ENCODE measurements at places on chromosomes 7 and 10.

GRCh38 chr7:149226840-149227494 is 12.5 kb upstream of the ZNF212 start:
- H3K4me1 ChIP-seq = no peaks in the 10 kb centered on the region
- H3K36me3 ChIP-seq = peaks cover 26% of the 10 kb centered on the region
- H3K27me3 ChIP-seq = peaks cover 4% of the 10 kb centered on the region
- H3K4me3 ChIP-seq = no peak overlapping the region
- no peak overlapping the region for H3K27ac ChIP-seq

DNA sequence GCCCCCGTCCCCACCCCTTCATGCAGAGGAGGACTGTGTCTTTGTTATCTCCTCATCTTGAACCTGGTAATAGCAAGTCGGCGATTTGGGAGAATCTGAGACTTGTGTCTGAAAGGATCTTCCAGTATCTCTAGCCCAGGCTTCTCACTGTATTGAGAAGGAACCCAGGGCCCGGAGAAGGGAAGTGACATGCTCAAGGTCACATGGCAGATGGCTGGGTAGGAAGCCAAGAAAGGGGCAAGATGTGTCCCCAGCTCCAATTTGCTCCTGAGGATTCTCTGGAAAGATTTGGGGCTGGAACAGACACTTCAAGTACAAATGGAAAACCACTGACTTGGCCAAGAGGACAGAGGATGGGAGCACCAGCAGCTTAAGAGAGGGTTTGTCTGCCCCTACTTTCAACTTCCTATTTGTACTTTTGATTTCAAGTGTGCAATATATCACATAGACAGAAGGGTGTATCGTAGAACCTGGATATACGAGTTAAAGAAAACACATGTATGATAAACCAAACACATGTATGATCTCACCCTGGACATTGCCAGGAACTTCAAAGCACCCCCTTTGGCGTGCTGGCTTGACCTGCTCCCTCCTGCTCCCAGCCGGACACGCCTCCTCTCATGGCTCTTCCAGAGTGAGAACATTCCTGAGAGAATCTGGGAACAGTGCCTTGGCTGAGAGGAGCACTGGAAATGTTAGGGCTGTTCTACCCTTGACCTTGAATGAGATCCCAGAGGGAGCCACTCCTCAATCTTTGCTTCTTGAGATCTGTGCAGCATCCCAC is 79.7 kb downstream of the CDH23 start:
- H3K27ac ChIP-seq = no peak overlapping the region
- no peaks in the 10 kb centered on the region for H3K4me1 ChIP-seq
- peaks cover 4% of the 10 kb centered on the region for H3K27me3 ChIP-seq

- H3K4me1 ChIP-seq = peaks cover 16% of the 10 kb centered on the region
- no peak overlapping the region for H3K27ac ChIP-seq
Measured at GRCh38 chr7:127884066-127884559, 147.1 kb downstream of the LRRC4 start.

DNA sequence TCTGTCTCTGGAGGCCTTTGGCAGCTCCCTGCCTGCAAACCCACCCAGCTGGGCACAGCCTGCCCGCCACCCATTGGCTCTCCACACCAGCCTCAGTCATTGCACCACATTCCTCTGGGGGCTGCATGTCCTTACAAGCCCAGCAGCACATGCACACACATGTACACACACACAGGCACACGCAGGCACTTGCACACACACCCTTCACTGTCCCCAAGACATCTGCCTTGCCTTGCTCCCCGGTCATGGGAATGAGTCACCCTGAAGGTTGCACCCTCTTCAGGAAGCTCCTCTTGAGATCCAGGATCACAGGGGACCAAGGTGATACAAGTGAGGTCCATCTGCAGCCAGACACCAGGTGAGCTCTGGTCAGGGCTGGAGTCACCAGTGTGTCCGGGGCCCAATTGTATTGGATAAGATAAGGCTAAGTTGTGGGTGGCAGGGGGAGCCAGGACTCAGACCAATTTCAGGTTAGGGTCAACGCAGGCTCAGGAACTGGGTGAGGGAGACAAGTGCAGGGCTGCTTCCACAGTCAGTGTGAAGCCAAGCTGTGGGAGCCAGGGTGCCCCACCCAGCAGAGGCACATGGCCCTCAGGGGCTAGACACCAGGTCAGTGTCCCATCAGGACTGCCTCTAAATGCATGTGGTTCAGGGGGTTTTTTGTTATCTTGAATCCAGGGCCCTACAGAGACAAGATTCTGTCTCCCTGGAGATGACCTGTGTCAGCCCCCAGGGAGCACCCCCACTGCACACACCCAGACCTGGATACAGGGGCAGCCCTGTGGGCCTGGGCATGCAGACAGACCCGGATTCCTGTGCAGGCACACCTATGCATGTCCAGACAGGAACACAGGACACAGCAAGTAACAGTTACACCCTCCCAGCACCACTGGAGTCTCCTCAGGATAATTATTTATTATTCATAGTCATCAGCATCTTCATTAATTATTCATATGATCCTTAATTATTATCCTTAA is 33.8 kb downstream of the KCNH2 start:
- no peak overlapping the region for H3K4me3 ChIP-seq
- peak; percentile 2 for DNase-seq
- H3K36me3 ChIP-seq = no peaks in the 10 kb centered on the region
- H3K27me3 ChIP-seq = peaks cover 2% of the 10 kb centered on the region

DNA sequence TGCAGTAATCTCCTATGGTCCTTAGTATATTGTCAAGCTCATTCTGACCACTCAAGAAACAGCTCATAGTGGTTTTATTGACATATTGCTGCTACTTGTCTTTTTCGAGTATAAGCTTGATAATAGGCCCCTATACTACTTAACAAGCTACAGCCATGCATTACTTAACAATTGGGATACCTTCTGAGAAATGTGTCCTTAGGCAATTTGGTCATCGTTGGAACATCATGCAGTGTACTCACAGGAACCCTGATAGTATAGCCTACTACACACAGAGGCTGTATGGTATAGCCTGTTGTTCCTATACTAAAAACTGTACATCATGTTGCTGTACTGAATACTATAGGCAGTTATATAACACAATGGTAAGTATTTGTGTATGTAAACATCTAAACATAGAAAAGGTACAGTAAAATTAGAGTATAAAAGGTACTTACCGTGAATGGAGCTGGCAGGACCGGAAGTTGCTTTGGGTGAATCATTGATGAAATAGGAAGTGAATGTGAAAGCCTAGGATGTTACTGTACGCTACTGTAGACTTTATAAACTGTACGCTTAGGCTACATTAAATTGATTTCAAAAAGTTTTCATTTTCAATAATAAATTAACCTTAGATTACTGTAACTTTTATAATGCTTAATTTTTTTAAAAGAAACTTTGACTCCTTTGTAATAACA is 160.9 kb downstream of the LRRC4 start:
- DNase-seq = no peak
- H3K4me3 ChIP-seq = no peak overlapping the region
- H3K4me1 ChIP-seq = peaks cover 22% of the 10 kb centered on the region
- H3K27ac ChIP-seq = no peak overlapping the region
- no peaks in the 10 kb centered on the region for H3K27me3 ChIP-seq

DNA sequence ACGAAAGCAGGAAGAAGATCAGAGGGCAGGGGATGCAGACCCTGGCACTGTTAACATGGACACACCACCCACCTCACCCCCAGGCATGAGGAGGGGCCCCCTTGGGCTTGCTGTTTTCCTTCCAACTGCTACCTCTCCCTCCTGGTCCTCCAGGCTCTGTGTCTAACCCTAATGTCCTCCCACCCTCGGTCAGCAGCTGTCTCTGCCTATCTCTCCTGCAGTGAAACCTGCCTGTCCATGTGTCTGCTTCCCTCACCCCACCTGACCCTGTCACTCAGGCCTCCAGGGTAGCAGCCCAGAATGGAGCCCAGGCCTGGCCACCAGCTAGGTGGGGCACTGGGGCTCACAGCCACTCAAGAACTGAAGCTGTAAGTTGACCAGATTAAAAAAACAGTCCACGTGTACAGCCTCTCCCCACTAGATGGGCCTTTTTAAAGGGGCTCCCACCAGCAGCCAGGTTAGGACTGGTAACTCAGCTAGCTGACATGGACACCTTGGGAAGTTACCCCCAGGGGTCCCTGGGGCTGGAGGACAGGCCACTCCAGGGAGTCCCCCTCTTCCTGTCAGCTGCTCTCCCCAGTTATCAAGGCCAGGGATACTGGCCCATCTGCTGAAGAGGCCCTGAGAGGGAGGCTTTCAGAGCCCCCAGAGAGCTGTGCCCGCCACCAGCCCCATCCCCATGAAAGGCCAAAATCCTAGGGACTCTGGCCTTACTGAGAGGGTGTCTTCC is 1.5 kb downstream of the SMARCD3 start:
- H3K27ac ChIP-seq = no peak overlapping the region
- no peak overlapping the region for H3K4me3 ChIP-seq
- no peaks in the 10 kb centered on the region for H3K36me3 ChIP-seq
- H3K4me1 ChIP-seq = peaks cover 44% of the 10 kb centered on the region

GRCh38 chr10:110141185-110141584 is 66.2 kb upstream of the MXI1 start:
- peak overlapping the region; percentile 71 for H3K27ac ChIP-seq
- H3K4me1 ChIP-seq = peaks cover 34% of the 10 kb centered on the region

DNA sequence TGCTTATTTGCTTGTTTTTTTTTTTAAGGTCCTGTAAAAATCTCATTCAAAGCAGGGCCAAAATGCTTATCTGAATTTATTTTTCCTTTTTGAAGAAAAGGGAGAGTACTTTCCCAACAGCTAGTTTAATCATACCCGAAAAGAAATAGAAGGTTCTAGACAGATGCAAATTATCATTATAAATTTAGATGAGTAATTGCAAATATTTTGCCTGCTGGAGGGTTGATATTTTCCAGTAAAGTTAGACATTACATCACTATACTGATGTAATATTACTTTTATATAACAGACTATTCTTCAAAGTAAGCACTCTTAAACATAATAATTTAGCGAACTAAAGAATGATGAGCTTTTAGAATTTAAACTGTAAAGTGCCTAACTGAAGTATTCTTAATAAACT is 14.1 kb upstream of the CFAP69 start:
- no peak for DNase-seq
- no peak overlapping the region for H3K27ac ChIP-seq

DNA sequence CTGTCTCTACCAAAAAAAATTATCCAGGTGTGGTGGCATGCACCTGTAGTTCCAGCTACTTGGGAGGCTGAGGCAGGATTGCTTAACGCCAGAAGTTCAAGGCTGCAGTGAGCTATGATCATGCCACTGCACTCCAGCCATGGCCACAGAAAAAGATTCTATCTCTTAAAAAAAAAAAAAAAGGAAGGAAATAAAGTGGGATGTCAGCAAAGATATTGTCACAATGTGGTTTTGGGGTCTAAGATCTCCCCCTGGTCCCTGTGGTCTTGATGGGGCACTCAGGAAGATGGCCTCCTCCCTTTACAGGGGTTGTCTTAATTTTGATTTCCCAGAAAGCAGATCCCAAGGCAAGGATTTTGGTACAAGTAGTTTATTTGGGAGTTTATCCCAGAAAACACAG is 7.4 kb upstream of the KAZALD1 start:
- H3K36me3 ChIP-seq = peaks cover 6% of the 10 kb centered on the region
- no peak for DNase-seq
- H3K27me3 ChIP-seq = peaks cover 15% of the 10 kb centered on the region
- no peak overlapping the region for H3K27ac ChIP-seq
